H7 (cell line): ENCODE measurements at places on chromosomes 5 and 9.

- no peak for DNase-seq
These were observed 190.9 kb upstream of the FREM1 start for GRCh38 chr9:15101095-15101494.

- no peak for DNase-seq
These were observed 1.8 kb downstream of the BNC2 start for GRCh38 chr9:16868701-16869100.

GRCh38 chr5:139481580-139482049, 943 bp downstream of the STING1 start:
- peak; percentile 62 for DNase-seq

DNA sequence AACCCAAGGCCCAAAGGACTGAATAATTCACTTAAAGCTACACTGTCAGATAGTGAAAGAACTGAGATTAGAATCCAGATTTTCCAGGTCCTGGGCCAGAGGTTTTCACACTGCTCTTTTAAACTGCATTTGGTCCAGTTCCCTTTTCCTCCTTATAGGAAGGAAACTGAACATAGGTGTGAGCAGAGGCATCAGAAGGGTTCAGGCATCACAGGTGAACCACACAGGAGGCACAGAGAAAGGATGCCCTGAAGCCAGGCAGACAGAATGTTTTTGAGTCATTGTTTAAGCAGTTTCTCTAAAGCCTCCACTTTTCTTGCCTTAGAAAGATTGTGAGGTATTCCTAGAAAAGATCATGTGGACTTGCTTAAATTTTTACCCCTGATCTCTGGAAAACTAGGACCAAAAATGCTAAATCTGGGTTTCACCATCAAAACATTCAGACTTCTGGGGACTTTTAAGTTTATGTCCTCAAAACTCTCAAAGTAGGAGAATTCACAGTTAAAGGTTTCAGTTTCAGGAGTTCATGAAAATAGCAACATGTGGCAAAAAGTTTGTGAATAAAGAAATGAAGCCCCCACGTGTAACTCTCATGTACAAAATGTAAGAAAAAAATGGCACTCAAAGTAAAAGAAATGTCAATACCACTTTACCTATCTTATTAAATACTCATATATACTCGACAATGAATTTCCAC, 386.1 kb downstream of the NTRK2 start:
- DNase-seq, result no peak
